Fibroblast of the conjunctiva (primary cell): ENCODE measurements at places on chromosomes 7 and 10.

DNA sequence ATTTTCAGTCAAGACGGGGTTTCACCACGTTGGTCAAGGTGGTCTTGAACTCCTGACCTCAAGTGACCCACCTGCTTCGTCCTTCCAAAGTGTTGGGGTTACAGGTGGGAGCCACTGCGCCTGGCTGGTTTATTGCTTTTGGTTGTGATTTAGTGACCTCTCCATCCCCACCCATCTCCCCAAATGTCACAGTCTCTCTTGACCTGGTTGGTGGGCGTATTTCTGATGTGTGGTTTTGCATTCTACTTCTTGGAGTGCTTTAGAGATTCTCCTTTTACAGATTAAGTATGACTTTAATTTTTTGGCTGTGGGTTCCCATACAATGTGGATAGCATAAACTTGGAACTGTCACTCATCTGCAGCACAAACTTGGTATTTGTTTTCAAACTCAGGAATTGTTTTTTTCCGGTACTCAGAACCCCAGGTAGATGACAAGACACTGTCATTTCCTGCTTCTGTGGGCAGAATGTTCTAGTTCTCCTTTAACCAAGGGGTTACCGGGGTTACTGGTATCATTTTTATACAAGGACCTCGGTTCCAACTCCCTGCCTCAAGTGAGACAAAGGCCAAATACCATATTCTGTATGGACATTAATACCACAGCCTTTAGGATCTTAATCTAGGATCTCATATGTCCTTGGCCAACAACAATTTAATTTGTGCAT lies 50.5 kb downstream of the MRC1 start:
- DNase-seq: no peak

DNA sequence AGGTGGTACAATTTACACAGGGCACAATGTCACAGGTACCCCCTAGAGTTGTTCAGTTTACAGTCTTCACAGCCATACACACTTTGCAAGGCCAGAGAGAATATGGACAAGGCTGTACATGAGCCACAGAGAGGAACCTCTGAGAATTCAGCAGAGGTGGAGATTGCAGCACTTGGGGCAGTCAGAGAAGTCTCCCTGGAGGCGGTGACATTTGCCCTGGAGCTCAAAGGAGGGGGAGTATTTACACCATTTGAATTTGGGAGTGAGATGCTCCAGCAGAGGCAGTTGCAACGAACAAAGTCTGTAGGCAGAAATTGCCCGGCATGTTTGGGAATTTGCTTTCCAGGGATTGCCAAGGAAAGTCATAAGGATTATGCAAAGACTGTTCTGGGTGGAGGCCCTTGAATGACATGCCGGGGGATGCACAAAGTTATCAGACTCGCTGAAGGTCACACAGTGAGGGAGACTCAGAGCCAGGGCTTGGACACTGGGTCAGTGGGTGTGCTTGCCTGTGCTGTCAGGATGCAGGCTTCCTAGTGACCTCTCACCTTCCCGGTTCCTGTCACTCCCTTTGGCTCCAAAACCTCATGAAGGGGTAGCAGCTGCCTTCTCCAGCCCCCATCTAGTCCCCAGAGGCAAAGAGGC lies 160.7 kb upstream of the PCBD1 start:
- DNase-seq: no peak

DNA sequence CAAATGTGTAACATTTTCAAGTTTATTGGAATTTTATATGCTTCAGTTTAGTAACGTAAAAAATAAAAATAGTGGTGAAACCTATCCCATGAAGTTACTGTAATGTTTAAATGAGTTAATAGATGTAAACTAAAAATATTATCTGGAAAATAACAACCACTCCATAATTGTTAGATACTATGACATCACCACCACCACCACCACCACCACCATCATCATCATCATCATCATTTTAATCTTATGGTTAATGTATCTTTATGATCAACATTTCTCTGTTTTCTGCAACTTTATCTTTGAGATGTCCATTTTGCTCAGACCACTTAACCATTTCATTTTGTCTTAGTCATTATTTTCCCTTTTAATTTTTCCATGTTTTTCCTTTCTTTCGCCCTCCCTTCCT lies 23.4 kb upstream of the CACNA2D1 start:
- no peak for DNase-seq

GRCh38 chr7:66279912-66280311 lies 74.8 kb downstream of the TPST1 start:
- no peak for DNase-seq

DNA sequence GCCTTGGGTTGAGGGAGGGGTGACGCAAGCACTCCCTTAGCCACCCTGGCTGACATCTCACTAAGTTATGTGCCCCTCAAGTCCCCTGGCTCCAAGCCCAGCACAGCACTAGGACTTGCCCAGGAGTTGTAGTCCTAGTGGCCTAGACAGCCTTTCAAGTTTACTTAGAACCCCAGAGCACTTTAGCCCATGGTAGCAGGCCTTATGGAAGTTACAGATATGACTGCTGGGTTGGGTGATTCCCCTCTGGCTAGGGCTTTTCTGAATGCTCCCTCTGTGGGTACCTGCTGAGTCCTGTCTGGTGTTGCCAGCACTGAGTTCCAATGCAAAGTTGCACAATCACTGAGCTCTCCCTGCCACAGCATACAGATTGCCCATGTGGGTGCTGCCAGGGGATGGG lies 83.2 kb downstream of the AHCYL2 start:
- DNase-seq: no peak

DNA sequence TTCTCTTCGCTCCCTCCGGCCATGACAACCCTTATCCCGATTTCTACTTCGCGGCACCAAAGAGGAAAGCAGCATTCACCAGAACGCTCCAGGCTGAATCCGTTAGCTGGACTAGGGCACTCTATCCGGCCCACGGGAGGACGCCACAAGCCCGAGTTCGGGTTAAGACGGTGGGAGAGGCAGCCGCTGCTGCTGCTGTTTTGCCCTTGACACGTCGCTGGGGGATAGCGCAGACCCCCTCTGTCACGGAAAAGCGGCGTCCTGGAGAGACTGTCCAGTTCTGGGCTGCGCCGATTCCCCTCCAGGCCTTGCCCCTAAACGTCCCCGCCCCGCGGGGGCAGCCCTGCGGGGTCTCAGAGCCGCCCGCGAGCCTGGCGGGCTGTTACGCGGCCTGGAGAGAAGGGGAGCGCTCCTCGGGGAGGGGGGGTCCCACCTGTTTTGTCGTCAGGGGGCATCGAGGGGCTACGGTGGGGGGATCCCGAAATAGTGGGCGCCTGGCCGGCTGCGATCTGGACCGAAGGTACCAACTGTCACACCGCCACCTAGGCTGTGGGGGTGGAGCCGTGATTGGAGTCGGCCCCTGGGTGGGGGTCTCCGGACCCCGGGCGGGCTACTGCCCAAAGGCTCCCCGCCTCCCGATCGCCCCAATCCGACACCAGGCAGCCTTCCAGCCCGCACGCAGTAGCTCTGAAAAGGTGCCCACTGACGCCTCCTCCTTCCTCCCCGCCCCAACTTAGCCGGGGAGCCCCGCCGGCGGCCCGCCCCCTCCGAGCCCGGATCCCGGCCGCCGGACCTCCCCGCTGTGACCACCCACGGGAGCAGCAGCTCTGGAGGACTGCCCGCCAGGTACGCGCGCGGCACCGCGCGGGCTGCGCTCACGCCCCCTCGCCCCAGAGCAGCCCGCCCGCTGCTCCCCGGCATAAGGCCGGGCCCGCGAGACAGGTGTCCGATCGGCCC lies 772 bp downstream of the SGMS1 start:
- DNase-seq: no peak

DNA sequence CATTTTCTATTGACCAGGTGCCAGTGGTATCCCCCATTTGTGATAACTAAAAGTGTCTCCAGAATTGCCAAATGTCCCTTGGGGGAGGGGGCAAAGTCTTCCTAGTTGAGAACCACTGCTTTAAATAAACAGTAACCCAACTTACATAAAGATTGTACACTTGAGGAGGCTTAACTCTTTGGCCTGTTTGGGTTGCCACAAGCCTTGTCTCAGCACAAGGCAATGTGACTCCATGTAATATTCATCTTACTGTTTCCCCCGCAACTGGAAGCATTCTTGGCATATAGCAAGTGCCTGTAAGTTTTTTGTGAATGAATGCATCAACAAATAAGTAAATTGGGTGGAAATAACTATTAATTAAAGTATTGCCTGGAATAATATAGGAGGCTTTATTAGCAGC lies 108.3 kb downstream of the ANK3 start:
- peak; percentile 38 for DNase-seq

DNA sequence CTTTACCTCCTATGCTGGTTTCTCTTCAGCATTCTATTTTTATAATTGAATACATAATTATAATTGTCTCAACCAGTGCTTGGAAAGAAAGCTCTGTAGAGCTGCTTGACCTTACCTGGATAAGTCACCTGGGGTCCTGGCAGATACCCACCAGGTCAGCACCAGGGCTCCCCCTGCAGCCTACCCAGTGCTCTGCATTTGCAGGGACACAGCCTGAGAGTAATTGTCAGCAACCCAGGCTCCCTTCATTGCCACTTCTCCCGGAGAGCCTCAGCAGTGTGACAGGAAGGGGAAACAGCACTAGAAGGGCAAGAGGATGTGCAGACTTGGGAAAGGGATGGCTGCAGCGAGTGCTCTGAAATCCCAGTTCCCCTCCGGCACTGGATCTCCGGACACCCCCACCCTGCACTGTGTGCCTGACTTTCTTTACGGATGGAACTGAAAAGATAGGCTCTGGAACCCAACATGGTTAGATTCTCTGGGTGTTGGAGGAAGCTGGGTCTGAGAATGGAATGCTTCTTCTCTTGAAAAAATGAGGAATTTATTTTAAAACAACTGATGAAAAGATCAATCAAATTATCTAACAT lies 11.4 kb upstream of the PAX4 start:
- no peak for DNase-seq

GRCh38 chr10:79145517-79146470 lies 77.0 kb downstream of the ZMIZ1 start:
- no peak for DNase-seq

GRCh38 chr10:75461672-75462649 lies 30.5 kb downstream of the LRMDA start:
- no peak for DNase-seq

GRCh38 chr7:126605553-126605952 lies 647.2 kb downstream of the GRM8 start:
- no peak for DNase-seq

DNA sequence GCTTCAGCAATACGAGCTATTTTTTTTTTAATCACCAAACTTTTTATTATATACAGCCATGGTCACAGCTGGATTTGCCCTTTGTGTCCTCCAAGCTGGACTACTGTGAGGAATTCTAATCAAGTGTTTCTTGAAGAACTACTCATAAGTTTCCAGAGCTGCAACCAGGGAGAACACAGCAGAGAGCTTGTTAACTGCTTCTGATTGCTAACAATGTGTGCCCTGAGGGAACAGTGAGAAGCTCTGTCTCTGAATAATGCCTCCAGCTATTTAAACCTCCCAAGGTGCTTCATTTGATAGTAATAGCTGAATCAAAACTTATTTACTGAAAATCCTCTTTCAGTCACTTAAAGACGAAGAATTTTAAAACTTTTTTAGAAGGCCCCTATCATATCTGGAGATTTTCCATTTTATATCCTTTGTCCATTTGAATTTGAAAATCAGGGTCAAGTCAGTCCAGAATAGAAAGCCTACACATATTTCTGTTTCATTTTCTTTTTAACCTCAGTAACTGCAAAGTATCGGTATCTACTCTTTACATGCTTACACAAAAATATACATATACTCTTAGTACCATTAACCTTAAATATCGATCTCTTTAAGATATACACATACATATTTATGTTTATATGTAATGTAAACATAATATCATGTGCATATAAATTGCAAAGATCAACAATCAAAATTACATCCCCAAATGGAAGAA lies 1024.2 kb downstream of the GRM8 start:
- no peak for DNase-seq

- DNase-seq: no peak
Observed at GRCh38 chr10:91944880-91945630, 21.5 kb downstream of the BTAF1 start.

DNA sequence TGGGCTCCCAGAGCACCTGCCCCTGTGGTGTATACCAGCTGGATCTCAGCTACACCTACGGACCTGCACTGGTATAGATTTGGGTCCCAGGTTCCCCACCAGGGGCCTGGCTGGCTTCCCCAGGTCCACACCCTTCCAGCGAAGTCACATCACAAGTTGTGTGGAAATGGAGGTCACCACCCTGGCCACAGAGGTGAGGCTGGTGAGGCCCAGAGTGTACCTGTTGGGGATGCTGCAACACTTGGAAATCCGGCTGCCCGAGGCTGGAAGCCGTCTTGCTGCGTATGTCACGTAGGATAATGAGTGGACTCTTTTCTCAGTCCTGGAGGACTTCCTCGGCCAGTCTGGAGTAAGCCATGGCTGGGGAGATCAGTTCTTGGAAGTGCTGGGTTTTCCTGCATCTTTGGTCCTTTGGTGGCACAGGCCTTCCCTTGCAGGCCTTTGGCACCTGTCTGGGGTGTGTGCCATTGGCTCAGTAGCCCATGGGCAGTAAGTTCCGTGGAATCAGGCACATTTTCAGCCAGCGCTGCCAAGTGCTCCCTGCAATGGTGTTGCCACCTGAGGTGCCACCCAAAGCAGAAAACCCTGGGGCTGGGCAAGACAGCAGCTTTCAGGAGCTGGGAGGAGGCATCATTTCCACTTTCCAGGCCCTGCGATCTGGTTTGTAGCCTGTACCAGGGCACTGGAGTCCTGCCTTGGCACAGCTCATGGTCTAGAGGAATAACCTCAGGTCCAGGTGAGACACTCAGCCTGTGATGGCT lies 97.9 kb downstream of the LHPP start:
- no peak for DNase-seq

DNA sequence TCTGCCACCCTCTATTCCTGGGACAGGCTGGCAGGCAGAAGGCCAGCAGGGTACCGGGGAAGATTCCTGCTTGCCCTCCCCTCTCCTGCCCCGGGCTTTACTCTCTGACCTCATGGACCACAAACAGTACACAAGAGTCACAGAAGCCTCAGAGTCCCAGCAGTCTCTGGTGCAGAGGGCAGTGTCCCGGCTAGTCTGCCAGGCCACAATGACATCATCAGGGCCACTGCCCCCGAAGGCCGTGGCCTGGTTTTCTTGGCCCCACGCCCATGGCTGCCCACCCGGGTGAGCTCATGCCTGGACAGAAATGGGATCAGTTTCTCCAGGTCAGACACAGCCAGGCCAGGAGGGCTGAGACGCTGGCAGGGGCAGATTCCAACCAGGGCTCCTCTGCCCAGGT lies 91.9 kb downstream of the MYL10 start:
- no peak for DNase-seq

- no peak for DNase-seq
Observed at GRCh38 chr7:26618898-26619297, 245.5 kb downstream of the SKAP2 start.

- DNase-seq: no peak
Observed at GRCh38 chr10:59376846-59377245, 14.5 kb upstream of the FAM13C start.

DNA sequence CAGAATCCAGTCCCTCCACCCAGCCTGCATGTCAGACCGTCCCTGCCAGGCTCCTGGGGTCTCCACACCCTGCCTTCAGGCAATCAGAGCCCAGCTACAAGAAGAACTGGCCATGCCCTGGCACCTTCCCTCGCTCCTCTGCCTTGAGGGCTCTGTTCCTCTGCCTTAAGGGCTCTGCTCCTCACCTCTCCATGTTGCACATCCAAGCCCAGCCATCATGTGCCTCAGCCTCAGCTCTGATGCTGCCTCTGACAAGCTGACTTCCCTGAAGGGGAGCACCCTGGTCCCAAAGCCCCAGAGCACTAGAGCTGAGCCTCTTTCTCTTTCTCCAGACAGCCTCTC lies 50.3 kb upstream of the ANTXRL start:
- DNase-seq: no peak

- DNase-seq: no peak
Observed at GRCh38 chr7:7720193-7720592, 1.8 kb upstream of the RPA3 start.

- peak; percentile 26 for DNase-seq
Observed at GRCh38 chr10:128875030-128875744, 591.9 kb upstream of the MGMT start.

GRCh38 chr10:130074639-130075038 lies 36.0 kb downstream of the C10orf143 start:
- no peak for DNase-seq
